GM12878 (cell line): ENCODE measurements at places on chromosomes 6 and 20. TPM values are rescaled to one million over a fixed set of nuclear protein-coding genes. Genes with fewer than 3 reads are reported as not detected.

DNA sequence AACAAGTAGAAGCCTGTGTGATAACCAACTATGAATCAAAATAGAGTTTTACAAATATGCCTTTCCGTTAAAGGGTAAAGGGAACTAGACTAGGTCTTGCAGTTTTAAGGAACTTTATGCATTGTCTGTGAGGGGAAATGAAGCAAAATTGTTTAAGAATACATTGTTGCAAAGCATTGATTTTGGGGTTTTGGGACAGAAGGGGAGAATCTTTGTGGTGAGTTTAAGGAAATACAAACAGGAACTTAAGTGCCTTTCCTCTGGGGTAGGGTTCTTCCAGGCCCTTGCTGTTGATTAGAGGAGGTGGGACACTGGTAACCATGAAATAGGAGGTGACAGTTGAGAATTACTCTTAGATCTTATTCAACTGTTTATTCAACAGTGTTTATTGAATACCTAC is 4.7 kb downstream of the MAPK14 start:
- H3K27me3 ChIP-seq = no peaks in the 10 kb centered on the region
- H3K4me1 ChIP-seq = peaks cover 8% of the 10 kb centered on the region
- H3K36me3 ChIP-seq = no peaks in the 10 kb centered on the region
- DNase-seq = no peak
- H3K27ac ChIP-seq = peak overlapping the region; percentile 10

DNA sequence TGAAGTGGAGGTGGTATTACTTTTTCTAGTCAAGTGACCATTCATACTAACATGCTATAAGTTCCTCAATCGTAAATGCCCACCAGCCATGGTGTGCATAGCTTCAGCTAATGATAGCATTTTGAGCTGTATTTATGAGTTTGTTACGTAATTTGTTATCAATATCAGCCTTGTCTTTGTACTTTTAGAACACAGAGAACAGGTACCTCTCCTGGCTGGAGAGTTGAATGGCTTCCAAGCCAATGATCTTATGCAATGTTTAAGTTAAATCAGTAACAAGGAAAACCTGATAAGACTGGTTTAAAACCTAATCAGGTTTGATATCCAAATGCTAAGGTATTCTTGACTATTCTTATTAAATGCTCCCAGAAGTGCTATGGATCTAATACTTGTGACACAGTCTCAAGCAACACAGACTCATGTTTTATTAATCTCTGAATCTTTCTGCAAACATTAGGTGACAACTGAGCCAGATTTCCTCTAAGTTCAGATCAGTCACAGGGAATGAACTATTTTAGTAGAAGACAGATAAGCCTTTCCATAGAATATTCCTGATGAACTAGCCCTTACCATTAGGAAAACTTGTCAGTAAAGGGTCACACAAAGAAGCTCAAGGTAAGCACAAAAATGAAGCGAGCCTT is 154.8 kb downstream of the PTPRK start:
- H3K4me3 ChIP-seq = no peak overlapping the region
- no peak overlapping the region for H3K27ac ChIP-seq
- no peaks in the 10 kb centered on the region for H3K27me3 ChIP-seq
- DNase-seq = no peak
- no peaks in the 10 kb centered on the region for H3K4me1 ChIP-seq

- no peaks in the 10 kb centered on the region for H3K27me3 ChIP-seq
- no peak for DNase-seq
- H3K4me1 ChIP-seq = no peaks in the 10 kb centered on the region
These were observed 979.6 kb upstream of the MAP3K7 start for GRCh38 chr6:91566467-91566866.

Gene PRSS16
- total RNA-seq = 5.9 and 7.1 TPM in 2 replicates

DNA sequence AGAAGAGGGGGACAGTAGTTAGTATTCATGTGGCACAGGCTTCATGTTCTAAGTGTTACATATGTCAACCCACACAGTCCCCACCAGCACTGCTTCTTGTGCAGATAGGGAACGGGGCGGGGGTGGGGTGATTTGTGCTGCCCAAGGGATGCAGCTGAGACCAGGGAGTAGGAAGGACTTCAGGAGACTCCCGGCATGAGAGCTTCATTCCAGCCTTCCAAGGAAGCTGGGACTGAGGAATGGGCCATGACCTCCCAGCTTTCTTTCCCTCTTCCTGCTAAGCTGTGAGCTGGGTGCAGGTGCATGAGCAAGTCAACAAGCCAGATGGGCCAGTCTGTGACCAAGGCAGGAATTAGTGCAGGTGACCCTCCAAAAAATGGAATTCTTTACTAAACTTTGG is 9.2 kb downstream of the BEND3 start:
- peaks cover 9% of the 10 kb centered on the region for H3K4me1 ChIP-seq
- H3K36me3 ChIP-seq = no peaks in the 10 kb centered on the region
- no peaks in the 10 kb centered on the region for H3K27me3 ChIP-seq
- no peak for DNase-seq
- no peak overlapping the region for H3K27ac ChIP-seq

GRCh38 chr20:49668181-49668877 is 45.3 kb downstream of the B4GALT5 start:
- no peaks in the 10 kb centered on the region for H3K27me3 ChIP-seq

Gene HLA-DQB2
- 26.7 and 27.1 TPM in 2 replicates for total RNA-seq

Gene TINAG
- total RNA-seq = 0.51 and 0.64 TPM in 2 replicates

Gene ACTR5
- 8.6 and 8.9 TPM in 2 replicates for total RNA-seq

Gene HLA-DRB5
- total RNA-seq = 84.0 and 88.3 TPM in 2 replicates

DNA sequence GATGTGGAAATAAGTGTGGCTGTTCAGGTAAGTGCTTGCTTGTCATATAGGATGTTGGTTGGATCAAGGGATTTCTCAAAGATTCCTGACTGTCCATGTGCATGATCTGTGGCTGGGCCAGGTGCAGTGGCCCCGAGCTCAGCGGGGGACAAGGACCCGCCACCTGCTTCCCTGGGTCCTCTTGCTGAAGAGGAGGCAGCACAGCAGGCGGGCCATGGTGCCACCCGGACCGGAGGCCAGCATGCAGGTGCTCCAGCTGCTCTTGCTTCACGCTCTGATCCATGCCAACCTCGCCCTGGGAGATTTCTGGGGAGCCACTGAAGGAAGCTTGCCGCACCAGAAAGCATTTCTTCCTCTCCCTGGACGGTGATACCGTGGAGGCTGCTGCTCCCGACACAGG is 173.8 kb downstream of the HIVEP2 start:
- H3K4me1 ChIP-seq = no peaks in the 10 kb centered on the region
- no peaks in the 10 kb centered on the region for H3K27me3 ChIP-seq
- H3K27ac ChIP-seq = no peak overlapping the region
- no peak overlapping the region for H3K4me3 ChIP-seq

DNA sequence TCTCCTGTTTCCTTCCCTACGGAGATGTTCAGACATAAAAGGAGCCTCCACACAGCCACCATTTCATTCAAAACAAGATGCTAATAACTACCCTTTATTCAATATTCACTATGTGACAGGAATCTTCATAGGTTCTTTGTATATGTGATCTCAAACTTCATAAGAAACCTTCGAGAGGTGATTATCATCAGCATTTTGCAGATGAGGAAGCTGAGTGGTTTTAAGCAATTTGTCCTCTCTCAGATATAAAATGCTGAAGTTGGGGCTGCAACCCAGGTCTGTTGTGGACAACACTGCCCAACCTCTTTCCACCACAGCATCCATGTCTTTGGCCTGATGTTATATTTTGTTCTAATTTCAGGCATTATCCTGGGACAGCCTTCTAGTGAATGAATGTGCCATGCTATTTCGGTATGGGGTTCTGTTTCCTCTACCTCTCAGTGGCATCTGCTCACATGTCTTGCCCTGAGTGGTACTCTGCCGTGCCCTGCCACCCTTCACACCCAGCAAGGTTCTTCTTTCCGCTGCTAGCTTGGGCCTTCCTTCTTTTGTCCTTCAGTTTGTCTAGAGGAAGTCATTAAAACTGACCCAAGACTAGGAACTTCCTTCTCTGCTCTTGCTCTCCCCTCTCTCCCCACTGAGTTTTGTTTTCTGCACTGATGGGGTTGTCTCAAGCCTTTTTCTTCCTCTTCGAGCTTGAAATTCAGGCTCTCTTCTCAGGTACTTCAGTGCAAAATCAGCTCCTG is 300.9 kb upstream of the PRDM1 start:
- H3K27me3 ChIP-seq = no peaks in the 10 kb centered on the region
- no peak overlapping the region for H3K27ac ChIP-seq
- H3K4me1 ChIP-seq = peaks cover 22% of the 10 kb centered on the region
- DNase-seq = no peak
- H3K4me3 ChIP-seq = no peak overlapping the region

DNA sequence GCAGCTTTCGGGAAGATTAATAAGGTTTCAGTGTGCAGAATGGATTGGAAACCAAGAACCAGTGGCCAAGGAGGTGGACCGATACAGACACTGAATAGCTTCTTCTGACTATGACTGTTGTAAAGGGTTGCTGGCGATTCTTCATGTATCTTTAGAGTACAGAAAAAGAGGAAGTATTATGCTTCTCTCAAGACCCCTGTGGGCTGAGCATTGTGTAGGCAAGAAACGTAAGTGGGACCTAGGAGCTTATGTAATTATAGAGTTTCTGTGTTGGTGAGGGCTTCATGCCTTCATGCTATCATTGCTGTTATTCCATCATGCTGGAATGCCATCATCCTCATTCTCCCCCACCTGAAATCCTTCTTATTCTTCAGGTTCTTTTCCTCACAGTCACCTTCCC is 105.4 kb upstream of the AKIRIN2 start:
- H3K4me1 ChIP-seq = peaks cover 27% of the 10 kb centered on the region
- no peaks in the 10 kb centered on the region for H3K27me3 ChIP-seq
- H3K36me3 ChIP-seq = no peaks in the 10 kb centered on the region
- DNase-seq = no peak

GRCh38 chr20:59413326-59413865 is 113.0 kb downstream of the EDN3 start:
- no peak overlapping the region for H3K4me3 ChIP-seq
- no peaks in the 10 kb centered on the region for H3K4me1 ChIP-seq

DNA sequence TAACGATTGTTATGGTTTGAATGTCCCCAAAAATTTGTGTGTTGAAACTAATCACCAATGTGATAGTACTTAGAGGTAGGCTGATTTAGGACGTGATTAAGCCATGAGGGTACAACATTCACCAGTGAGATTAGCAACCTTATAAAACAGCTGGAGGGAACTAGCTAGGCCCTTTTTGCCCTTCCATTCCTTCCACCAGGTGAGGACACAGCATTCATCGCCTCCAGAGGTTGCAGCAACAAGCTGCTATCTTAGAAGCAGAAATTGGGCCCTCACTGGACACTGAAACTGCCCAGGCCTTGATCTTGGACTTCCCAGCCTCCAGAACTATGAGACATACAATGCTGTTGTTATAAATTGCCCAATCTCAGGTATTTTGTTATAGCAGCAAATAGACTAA is 340.7 kb upstream of the JARID2 start:
- peaks cover 13% of the 10 kb centered on the region for H3K4me1 ChIP-seq
- no peaks in the 10 kb centered on the region for H3K27me3 ChIP-seq
- H3K4me3 ChIP-seq = no peak overlapping the region
- DNase-seq = no peak

DNA sequence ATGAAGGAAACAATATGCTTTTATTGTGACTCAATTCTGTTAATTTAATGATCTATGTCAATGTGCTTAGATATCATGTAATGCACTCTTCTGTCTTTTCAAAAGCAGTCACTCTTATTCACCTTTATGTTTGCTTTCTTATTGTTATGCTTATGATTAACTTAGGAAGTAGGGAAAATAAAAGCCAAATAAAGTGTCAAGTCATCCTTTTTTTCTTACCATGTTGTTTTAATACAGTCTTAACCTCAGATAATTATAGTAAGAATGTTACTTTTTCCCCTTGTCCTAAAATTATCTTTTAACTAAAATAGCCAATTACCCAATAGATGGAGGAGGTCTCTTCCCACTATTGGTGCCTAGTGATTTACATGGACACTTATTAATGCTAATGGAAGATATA is 72.6 kb downstream of the TFAP2B start:
- no peak overlapping the region for H3K27ac ChIP-seq
- no peaks in the 10 kb centered on the region for H3K4me1 ChIP-seq
- H3K36me3 ChIP-seq = no peaks in the 10 kb centered on the region
- DNase-seq = no peak

DNA sequence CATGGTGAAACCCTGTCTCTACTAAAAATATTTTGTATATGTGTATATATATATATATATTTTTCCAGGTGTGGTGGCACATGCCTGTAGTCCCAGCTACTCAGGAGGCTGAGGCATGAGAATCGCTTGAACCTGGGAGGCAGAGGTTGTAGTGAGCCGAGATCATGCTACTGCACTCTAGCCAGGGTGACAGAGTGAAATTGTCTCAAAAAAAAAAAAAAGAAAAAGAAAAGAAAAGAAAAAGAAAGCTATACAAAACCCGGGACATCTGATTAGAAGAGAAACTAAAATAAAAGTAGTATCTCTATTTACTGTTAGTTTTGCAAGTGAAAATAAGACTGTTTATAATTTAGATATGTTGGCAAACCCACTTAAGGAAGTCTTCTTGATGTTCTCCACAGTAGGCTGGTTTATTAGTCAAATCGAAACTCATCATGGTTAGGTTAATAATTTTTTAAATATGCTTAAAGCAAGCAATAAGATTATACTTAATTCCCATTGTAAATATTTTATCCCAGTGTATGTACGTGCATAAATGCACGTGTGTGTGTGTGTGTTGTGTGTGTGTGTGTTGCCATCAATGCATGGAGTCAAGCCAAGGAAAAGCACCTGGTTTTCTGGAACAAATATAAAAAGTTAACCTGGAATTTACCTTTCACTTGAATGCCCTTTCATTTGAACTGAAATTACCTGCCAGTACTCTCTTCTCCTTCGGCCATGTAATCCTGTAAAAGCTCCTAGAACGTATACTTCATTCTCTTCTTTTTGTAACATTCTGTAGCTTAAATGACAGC is 7.1 kb downstream of the VNN2 start:
- DNase-seq = peak; percentile 69
- H3K4me1 ChIP-seq = peaks cover 20% of the 10 kb centered on the region
- peak overlapping the region; percentile 72 for H3K27ac ChIP-seq
- no peaks in the 10 kb centered on the region for H3K27me3 ChIP-seq

- H3K27me3 ChIP-seq = no peaks in the 10 kb centered on the region
- peak within 1 kb of the TSS; percentile 86 for H3K4me3 ChIP-seq
- DNase-seq = no peak
- H3K27ac ChIP-seq = peak within 1 kb of the TSS; percentile 99
- H3K36me3 ChIP-seq = no peaks in the 10 kb centered on the region
These were observed at the start of gene BICRAL for GRCh38 chr6:42781796-42782688. TSS of gene BICRAL (plus strand) at chr6:42782052. CDS start at chr6:42822023, 39,971 bp downstream.

Gene CRISP2
- total RNA-seq = not detected in 2 replicates
